ENCODE measurements at places on chromosomes 12 and 14.
A peak's percentile ranks its signal among the peaks of the same experiment; 100 is the strongest.

DNA sequence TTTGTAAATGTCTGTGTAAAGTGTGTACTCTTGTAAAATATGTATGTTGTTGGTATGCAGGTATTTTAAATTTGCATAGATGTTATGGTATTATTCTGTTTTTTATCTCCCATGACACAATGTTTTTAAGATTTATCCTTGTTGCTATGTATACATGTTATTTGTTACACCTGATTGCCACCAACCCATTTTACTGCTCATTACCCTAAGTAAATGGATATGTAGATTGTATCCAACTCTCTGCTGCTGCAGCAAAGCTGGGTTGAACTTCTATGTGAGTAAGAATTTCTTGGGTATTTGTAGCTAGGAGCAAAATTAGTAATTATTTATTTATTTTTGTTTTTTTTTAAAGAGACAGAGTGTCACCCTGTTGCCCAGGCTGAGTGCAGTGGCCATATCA is 6.2 kb downstream of the APAF1 start:
- no peak for DNase-seq

GRCh38 chr12:27777141-27777540 is 2.9 kb upstream of the KLHL42 start:
- no peak for DNase-seq

DNA sequence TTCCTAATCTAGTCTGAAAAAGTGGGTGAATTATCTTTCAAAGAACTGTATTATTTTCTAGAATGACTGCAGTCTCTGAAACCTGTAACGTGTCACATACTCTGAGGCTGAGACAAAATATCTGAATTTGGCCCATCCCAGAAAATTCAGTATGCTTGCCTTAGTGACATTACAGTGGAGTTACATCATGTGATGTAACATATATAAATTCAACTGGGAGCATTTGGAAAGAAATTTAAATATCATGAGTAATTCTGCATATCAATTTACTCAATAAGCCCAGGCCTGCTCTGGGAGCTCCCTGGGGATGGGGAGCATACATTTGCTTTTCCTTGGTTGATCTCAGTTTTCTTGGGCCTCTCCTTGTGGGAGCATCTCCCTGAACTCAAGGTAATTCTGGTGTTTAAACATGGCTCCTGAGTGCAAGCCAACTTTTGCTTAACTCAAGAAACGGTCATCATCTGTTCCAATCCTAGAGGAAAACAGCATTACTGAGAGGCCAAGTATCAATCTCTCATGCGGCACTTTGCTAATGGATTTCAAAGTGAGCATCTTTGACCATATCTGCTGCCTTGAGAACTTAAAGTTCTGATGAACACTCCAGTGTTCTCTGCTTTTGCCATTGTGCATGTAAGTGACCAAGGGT is 54.4 kb downstream of the AKAP6 start:
- no peak for DNase-seq

DNA sequence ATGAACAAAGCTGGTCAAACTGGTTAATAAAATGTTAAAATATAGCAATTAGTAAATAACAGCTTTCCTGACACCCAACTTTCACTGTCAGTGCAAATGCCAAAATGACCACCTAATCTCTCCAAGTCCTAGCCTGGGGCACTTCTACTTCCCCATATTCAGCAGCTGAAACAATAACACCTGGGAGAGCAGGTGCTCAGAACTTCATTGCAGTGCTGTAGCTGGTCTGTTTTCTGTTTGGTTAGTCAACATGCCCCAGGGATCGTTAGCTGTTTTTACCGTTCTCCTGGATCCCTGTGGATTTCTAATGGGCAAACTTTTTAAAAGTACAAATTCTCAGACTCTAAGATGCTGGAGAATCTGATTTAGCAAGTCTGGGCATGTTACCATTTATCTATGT is 759.7 kb downstream of the GALC start:
- no peak for DNase-seq

DNA sequence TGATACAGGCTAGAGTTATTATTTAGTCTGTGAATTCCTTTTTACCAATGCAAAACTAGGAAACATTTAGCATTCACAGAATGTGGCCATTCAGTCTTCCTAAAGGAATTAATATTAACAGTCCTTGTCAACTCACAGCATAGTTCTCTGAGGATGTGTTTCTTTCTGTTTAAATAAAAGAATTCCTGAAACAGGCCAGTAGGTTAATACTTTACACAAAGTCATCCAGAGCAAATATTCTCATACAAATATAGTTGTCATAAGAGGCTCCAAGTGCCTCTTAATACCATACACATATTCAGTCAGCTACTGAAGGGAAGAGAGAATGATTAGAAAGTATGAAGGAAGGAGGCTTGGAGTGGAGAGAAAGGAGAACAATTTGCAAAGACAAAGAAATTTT is 120.1 kb downstream of the LMNTD1 start:
- no peak for DNase-seq

- DNase-seq, result no peak
Measured at GRCh38 chr12:119668324-119668841, 450 bp downstream of the PRKAB1 start.

- no peak for DNase-seq
Measured at GRCh38 chr14:80105488-80105994, 105.8 kb downstream of the DIO2 start.

GRCh38 chr12:132572801-132573760 is 37.3 kb downstream of the LRCOL1 start:
- DNase-seq, result no peak

DNA sequence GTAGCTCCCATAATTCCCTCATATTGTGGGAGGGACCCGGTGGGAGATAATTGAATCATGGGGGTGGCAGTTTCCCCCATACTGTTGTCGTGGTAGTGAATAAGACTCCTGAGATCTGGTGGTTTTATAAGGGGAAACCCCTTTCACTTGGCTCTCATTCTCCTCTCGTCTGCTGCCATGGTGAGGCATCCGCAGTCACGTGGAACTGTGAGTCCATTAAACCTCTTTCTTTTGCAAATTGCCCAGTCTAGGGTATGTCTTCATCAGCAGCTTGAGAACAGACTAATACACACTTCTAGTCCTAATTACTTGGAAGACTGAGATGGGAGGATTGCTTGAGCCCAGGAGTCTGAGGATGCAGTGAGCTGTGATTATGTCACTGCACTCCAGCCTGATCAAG is 64.4 kb downstream of the TMX1 start:
- DNase-seq, result peak; percentile 51

DNA sequence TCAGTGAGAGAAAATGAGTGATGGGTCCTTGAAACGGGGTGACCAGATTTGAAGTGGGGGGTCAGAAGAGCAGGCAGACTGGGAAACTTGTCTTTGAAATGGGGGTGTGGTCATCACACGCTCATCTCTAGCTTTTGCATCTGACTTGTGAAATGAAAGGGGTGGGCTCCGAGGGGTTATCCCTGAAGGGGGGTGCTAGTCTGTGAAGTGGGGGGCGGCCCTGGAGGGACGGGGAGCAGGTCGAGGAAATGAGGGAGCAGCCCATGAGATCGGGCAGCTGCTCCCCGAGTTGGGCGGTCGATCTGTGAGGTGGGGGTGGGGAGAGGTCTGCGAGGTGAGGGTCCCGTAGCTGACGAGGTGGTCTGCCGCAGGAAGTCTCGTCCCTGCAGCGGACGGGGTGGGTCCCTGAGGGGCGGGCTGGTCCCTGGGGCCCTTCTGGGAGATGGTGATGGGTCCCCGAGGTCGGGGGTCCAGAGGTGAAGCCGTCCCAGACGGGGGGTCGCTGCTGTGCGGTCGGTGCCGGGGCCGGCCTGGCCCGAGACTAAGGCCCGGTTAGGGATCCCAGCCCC is 542 bp downstream of the PXN start:
- no peak for DNase-seq

DNA sequence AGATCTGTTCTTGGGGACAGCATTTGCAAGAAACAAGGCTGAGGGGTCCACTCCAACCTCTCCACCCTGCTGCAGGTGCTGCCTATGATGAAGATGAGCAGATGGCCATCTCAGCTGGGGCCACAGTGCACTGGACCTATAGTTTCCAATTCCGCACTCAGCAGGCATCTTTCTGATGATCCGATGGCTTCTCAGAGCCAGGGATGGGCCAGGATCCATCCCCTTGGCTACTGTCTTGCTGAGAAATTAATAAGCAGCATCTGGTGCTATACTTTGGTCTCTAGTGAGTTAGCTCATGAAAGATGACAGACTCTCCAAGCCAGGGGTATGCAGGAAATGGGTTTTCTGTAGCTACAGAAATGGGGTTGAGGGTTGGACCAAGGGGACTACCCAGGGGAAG is 18.4 kb upstream of the BDKRB1 start:
- DNase-seq, result no peak

GRCh38 chr14:104349950-104350349 is 211.6 kb downstream of the KIF26A start:
- DNase-seq, result no peak

GRCh38 chr12:103978384-103978982 is 12.8 kb downstream of the TDG start:
- no peak for DNase-seq

GRCh38 chr12:10900972-10901371 is 8.4 kb downstream of the TAS2R13 start:
- DNase-seq, result no peak

DNA sequence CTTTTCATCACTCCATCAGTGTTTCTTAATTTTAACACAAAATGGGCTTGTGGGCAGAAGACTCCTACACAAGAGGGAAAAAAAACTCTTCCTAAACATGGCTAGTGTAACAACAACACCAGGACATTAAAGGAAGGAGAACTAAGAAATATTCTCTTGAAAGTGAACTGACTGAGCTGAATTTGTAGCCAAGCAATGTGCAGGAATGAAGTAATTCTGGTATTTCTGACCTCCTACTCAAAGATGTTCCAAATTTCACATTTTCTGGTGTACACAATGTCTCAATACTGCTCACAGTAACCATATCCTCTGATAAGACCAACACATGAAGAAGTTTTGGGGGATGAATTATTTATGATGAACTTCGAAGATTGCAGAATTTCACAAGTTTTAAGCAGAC is 357.3 kb downstream of the DUSP6 start:
- no peak for DNase-seq

- no peak for DNase-seq
Measured at GRCh38 chr12:57874166-57875108, 27.9 kb upstream of the CTDSP2 start.

DNA sequence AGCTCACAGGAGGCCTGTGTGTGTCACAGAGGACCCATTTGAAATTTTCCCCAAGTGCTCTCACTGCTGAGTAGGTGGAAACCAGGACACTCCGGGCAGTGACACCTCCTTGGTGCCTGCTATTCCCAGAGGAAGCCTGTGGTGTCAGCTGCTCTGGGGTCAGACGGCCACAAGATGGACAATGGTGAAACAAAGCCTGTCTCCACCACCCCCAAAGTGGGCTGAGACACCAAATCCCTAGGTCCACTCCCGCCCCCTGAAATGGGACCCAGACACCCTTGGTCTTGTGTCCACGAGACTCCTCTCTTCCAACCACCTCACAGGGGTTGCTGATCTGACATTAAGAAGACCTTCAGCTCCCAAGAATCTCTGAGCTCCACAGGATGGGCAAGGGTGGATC is 7.0 kb downstream of the KCNH3 start:
- no peak for DNase-seq

GRCh38 chr14:56341766-56342493 is 223.7 kb downstream of the PELI2 start:
- DNase-seq, result no peak

GRCh38 chr12:124369827-124370378 is 75.0 kb downstream of the RFLNA start:
- no peak for DNase-seq

GRCh38 chr14:94322648-94323570 is at the start of gene SERPINA6:
SERPINA6 (minus strand) TSS chr14:94323336; CDS start chr14:94314648, 8,688 bp downstream.
- no peak for DNase-seq

GRCh38 chr12:93229494-93230325 is 148.0 kb upstream of the NUDT4 start:
- no peak for DNase-seq

DNA sequence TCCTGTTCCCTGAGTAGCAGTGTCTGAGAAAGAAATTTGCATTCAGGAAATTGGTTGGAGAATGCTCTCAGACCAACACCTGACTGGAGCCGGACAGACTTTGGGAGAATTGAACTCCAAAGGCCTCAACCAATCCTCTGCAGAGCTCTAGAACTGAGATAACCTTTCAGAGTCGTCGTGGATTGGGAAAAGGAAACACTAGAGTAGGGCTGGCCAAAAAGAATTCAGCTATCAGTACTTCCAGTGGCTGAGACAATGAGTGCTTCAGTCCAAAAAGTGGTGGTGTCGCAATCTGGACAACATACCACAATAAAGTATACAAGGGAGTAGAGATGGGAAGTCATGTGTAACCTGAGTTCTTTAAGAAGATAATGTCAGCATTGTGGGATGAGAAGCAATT is 377.1 kb downstream of the SLC16A7 start:
- DNase-seq, result peak; percentile 45

GRCh38 chr14:30657606-30658163 is 35.6 kb downstream of the SCFD1 start:
- no peak for DNase-seq

GRCh38 chr14:59918824-59919569 is 947 bp upstream of the LRRC9 start:
- peak; percentile 64 for DNase-seq

DNA sequence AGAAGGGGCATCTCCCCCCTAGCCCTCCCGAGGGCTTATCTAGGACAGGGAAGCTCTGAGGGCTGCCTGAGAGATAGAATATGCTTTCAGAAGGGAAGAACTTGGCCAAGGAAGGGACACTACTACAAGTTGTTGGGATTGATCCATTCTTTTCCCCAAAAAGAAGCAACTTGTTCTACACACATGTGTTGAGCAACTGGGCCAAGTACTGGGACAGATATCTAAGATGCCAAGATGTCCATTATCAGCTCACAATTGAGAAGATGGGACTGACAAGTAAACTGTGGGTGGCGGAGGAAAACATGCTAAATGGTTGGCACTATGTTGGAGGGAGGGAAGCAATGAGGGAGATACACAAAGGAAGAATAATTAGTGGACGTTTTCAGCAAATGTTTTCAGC is 30.9 kb downstream of the PLEKHG7 start:
- DNase-seq, result no peak

DNA sequence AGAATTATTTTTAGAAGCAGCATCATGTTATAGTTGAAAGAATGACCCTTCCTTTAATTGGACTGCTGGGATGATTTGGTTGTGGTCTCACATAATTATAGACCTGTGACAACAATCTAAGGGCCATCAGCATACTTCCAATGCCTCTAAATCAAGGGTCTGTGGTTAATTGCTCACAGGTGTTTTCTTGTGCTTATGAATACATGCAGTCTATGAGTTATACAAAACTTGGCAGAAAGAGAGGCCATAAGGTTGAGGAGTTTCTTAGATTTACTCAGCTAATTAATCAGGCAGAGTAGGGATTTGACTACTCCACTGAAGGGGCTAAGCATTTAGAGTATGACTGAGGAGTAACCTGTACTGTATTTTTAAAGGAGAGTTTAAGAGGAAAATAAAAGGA is 37.0 kb upstream of the FRMD6 start:
- no peak for DNase-seq

- no peak for DNase-seq
Measured at GRCh38 chr12:115794659-115795081, 482.8 kb downstream of the MED13L start.

All from urothelium cell line (cell line).